ENCODE measurements at places on chromosomes 1 and 21.

DNA sequence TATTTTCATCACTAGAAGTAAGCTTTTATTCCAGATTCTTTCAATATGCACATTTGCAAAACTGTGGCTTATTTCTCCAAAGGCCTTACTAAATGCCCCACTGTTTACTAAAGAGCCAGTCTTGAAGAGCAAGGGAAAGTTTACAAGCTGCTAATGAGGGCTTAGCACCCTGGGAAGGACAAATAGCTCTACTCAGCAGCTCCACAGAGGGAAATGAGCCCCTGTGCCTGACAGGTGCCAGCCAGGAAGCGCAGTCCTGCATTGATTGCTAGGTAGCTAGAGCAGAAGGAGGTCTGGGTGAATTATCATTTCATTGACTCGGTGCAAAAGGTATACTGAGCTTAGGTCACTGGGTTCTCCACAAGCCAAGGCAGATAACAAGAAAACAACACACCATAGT, 307.0 kb downstream of the SETD4 start:
- peak; percentile 74 for DNase-seq

- DNase-seq = no peak
Measured at GRCh38 chr1:43882763-43883162, 50.8 kb upstream of the ARTN start.

DNA sequence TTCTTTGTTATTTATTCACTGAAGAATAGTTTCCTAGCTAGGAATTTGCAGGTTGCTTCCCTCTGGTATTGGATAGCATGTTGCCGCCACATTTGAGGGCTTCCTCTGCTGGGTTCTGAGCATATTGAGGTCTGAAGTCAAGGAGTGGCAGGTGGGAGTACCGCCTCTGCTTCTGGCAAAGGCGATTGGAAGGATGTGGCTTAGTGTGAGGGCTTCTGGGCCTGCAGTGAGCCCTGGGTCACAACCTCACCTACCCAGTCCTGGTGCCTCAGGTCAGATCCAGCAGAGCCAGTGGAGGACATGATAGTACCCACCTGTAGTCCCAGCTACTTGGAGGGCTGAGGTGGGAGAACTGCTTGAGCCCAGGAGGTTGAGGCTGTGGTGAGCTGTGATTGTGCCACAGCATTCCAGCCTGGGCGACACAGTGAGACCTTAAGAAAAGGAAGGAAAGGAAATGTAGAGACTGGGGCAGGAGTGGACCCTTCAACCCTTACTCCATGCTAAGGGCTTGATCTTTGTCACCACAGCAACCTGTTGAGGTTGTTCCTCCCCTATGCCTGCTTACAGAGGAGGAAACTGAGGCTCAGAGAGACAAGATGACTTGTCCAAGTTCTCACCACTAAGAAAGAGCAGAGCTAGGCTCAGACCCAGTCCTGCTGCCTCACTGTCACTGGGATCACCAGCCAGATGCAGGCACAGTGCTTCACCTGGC, 22.8 kb downstream of the A3GALT2 start:
- no peak for DNase-seq

GRCh38 chr1:202207292-202207691, 13.7 kb downstream of the LGR6 start:
- DNase-seq = no peak

DNA sequence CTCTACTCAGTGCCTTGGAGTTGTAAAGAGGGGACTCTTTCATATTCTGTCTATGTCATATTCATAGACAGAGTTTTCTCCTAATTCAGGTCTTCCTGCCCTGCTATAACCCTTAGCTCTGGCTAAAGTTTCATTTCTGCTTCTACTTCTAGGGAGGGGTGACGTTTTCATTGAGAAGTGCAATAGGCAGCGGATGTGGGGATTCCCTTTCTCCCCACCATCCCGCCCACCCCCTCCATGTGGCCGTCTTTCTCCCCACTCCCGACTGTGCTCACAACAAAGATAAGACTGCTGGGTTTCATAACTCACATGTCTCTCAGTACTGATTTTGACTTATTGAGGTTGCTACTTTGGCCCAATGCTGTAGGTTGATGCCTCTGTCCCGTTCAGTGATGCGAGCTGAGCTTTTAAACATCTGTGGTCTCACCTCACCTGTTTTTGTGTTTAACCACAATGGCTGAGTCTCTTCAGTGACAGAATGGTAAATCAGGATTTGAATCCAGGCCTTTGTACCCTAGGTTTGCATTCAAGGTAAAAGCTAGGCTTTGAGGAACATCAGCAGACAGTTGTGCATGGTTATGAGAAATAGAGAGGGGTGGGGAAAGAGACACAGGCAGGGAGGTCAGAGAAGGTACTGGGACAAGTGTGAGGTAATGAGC, 7.8 kb upstream of the KIF14 start:
- no peak for DNase-seq

DNA sequence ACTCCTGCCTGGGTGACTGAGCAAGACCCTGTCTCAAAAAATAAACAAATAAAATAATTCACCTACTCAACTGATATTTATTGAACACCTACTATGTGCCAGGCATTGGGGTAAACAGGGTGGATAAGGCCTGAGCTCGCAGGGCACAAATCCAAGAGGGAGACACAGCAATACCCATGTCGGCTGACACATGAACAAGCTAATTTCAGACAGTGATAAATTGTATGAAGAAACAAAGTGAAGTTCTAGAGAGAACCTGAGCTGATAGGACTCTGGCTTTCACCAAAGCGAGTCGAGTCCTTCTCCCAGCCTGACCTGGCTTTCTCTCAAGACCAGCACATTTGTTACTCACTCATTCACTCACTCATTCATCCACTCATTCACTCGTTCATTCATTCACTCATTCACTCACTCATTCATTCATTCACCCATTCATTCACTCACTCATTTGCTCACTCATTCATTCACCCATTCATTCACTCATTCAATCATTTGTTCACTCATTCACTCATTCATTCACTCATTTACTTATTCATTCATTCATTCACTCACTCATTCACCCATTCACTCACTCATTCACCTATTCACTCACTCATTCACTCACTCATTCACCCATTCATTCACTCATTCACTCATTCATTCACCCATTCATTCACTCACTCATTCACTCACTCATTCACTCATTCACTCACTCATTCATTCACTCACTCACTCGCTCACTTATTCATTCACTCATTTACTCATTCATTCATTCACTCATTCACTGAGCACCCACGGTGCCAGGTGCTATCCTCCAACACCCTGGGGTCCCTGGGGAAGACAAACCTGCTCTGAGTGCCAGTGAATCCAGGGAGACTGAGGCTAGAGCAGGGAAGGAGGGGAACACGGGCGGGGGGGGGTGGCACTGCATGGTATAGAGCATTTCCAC, 37.4 kb upstream of the CASZ1 start:
- no peak for DNase-seq

DNA sequence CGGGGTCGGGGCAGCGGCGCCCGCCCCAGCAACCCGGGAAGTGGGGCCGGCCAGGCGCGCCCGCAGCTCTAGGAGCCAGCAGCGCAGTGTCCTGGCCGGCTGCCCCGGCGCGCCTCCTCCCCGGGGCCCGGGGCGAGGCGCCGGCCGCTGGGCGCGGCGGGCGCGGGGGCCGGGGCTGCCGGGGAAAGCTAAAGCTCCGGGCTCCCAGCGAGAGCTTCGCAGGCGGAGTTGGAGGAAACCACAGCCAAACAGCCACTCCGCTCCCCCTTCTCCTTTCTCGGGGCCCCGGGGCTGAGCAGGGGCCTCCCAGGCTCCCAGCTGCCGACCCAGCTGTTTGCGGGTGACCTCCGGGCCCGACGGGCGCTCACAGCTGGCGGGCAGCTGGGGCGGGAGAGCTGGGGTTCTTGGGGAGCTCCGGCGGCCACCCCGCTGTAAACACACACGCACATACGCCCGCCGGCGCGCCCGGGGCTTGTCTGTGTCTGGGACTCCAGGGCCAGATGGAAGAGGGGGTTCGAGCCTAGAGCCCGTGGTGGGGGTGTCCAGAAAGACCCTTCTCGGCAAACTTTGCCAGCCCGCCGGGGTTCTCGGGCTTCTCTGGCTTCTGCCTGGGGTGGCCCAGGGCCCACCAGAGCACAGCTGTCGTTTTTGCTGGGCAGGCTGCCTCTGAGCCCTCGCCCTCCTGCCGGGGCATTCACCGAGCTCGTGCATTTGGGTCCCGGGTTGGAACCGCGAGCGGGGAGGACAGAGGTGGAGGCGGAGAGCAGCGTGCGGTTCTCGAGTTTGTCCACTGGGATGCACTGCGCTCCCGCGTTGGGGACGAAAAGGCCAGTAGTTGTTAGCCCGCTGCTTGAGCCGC, 1.5 kb downstream of the AJAP1 start:
- DNase-seq = peak; percentile 8

GRCh38 chr21:45123440-45123839, 49.1 kb downstream of the ADARB1 start:
- peak; percentile 68 for DNase-seq

GRCh38 chr1:219713981-219714381, 101.1 kb upstream of the ZC3H11B start:
- DNase-seq = no peak

Measured in NCI-H1417 (cell line).